Head of caudate nucleus (tissue), 42 donors: ENCODE measurements at places on chromosomes 16 and 17.

DNA sequence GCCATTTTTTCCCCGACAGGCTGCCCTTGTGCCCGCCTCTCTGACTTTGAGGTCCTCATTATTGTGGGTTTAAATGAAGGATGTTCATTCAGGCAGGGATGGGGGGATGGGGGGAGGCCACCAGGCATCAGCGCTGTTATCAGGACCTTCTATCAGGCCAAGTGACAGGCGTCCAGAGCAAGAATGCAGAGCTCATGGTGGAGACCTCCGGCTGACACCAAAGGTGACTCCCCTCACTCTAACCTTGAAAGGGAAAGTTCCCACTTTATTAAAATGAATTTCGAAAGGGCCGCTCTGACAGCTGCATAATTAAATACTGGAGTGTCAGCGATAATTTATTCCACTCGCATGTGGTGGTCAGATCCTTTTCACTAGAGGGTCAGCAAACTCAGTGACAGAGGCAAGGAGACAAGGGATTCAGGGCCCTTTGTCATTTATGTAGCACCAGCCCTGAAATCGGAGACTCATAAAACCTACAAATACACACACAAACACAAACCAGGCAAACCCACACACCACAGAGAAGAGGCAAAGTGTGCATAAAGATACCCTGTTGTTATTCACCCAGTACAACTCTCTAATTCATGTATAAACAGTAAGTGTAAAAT, 436.0 kb downstream of the MAF start:
- no peak for DNase-seq

DNA sequence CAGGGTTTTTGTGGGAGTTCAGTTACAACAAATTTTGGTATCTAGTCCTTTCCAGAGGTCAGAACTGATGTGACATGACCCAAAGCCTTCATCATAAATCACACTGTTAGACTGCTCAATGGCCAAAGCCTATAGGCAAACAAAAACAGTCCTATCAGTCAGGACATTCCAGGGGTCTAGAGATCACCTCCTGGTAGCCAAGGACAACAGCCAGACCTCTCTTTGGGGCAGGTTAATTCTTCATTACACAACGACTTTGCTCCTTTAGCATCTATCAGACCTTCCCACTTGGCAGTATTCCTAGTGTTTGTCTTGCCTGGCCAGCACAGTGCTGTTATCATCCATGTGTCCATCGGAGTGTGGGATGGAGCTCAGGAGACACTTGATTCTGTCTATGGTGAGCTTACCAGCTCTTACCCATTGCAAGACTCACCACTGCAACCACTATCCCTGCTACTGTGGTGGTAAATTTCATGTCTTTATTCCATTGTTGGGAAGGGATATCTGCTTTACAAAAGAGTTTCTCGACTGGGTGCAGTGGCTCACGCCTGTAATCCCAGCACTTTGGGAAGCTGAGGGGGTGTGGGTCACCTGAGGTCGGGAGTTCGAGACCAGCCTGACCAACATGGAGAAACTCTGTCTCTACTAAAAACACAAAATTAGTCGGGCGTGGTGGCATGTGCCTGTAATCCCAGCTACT, 95.5 kb upstream of the DHX40 start:
- DNase-seq = no peak

DNA sequence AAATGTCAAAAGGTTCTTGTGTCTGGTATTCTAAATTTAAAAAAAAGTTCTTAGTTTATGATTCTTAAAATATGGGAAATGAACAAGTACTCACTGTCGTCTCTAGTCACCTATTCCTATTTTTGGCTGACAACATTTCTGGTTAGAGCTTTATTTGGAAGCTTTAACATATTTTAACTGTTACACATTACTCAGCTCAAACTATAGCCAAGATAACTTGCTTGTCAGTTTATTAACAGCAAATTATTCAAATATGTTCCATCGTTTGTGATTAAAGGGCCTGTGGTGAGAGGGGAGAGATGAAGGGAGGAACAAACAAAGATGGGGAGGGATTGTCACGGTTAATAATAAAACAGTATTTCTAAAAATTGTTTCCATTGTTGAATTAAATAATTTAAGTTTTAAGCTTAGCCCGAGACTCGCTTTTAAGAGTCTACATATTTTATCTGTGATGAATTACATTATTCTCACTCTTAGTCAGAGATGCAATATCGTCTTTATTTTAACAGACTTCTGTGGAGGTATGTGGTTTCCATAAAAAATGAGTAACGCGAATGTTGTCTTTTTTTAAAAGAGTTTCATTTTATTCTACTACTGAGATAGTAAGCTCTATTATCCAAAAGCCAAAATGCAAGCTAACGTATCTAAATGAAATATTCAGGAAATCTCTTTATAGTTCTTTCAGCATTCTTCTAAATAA, 321.9 kb upstream of the PMFBP1 start:
- DNase-seq = no peak

- no peak for DNase-seq
Observed at GRCh38 chr17:77609553-77610517, 348.7 kb upstream of the TNRC6C start.

DNA sequence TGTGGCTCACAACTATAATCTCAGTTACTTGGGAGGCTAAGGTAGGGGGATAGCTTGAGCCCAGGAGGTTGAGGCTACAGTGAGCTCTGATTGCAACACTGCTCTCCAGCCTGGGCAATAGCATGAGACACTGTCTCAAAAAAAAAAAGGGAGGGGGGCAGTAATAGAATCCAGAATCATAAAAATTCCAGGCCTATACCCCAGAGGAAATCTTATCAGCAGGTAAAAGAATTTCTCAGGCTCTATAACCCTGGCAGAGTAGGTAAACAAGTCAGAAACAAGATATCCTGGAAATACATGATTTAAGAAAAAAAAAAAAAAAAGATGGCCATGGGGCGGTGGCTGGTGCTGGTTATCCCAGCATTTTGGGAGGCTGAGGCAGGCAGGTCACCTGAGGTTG, 12.9 kb downstream of the SPAG9 start:
- peak; percentile 0 for DNase-seq

GRCh38 chr17:36591434-36592315, at the start of gene DHRS11:
TSS of gene DHRS11 (plus strand) at chr17:36591879. CDS start at chr17:36592010, 131 bp downstream.
- DNase-seq = peak; percentile 84

DNA sequence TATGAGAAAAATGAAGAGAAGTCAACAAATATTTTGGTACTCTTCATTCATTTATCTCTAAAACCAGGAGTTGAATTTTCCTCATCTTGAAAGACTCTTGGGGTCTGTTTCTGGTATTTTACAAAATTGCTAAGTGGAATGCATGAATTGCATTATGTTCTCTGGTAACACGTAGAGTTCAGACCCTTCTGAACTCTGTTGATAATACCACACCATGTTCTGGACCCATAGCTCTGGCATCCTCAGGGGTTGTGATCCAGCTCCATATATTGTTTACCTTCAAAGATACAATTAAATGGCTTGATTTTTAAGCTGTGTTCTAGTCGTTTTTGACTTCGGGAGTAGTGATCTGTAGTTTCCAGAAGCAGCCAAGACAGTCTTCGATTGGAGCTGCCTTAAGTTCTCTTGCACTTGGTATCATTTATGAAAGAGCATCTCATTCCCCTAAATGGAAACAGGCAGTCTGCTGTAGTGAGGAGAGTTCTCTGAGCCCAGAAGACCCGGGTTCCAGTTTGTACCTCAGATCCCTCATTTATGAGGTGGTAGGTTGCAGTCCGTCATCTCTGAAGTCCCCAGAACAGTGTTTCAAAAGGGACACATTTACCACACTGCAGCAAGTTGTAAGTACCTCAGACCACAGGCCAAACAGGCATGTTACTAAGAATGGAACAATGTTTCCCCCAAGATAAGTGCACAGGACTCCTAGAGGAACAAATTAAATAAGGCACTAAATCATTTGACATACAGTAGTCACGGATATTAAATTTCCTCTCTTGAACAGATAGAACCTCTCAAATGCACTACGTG, 9.6 kb downstream of the PSMD7 start:
- no peak for DNase-seq

DNA sequence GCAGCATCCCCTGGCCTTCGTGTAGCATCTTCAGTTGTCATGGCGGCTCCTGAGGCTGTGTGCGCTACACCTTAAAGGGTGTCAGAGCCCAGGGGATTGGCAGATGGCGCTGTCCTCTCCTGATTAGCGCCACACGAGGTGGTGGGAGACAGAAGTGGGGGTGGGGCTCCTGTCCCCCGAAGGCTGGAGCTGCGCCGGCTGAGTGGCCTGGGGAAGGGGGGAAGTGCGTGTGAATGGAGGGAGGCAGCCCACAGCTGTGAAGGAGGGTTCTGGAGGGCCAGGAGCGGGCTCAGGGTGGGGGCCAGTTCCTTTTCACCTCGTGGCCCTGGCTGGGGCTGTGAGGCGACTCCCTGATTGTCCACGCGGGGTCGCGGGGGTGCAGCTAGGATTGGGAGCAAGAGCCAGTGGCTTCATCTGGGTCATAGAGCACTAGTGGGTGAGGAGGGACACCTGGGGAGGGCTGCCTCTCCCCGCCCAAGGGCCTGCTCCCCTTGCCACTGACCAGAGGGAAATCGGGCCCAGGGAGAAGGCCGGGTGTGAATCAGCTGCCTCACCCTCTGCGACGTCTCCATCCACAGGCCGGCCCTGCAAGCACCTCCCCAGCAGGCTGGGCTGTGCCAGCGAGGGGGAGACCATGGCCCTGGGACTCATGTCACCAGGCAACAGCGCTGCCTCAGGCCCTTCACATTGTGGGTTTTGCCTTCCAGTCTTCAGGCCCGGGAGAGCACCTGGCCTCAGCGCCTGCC, 14.1 kb downstream of the BAHCC1 start:
- no peak for DNase-seq

- DNase-seq = no peak
Observed at GRCh38 chr16:88327561-88328312, 55.0 kb upstream of the ZNF469 start.

DNA sequence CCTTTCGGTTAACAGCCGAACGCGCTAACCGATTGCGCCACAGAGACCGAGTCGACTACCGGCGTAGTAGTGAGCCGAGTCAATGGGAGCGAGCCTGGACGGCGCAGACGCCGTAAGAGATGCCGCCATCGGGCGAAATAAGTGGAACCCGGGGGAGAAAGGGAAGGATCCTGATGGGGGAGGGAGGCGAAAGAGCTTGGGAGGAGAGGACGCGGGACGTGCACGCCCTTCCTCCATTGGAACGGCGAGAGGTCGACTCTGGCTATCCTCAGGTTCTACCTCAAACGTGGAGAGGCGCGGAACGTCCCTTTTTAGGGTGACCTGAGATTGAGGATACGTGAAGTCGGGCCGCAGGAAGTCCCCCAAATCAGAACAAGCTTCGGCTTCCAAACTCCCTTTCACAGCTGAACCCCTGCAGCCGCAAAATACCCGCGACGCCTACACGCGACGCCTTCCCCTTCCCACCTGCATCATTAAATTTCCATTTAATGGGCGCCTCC, 683 bp upstream of the PSMB3 start:
- peak; percentile 76 for DNase-seq

GRCh38 chr16:85625485-85626117, 12.5 kb downstream of the GSE1 start:
- DNase-seq = no peak

GRCh38 chr16:3468501-3468900, 25.0 kb downstream of the NAA60 start:
- DNase-seq = no peak

GRCh38 chr17:49969134-49969759, at the start of gene DLX4:
TSS of gene DLX4 (plus strand) at chr17:49969190. CDS start at chr17:49969469, 279 bp downstream.
- no peak for DNase-seq

GRCh38 chr16:90033387-90033786, 14.1 kb upstream of the DBNDD1 start:
- DNase-seq = no peak

DNA sequence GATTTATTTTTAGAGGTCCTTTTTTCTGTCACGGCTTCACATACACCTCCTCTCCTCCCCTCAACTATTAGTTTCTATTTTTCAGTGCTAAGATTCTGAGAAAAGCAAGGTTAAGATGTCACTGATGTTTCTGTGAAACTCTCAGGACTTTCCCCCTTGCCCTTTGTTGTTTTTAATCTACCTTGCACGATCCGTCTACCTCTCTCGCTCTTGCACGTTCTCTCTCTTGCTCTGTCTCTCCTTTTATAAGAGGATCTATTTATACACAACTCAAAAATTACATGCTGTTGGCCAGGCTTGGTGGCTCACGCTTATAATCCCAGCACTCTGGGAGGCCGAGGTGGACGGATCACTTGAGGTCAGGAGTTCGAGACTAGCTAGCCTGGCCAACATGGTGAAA, 43.6 kb downstream of the RPA1 start:
- DNase-seq = no peak

DNA sequence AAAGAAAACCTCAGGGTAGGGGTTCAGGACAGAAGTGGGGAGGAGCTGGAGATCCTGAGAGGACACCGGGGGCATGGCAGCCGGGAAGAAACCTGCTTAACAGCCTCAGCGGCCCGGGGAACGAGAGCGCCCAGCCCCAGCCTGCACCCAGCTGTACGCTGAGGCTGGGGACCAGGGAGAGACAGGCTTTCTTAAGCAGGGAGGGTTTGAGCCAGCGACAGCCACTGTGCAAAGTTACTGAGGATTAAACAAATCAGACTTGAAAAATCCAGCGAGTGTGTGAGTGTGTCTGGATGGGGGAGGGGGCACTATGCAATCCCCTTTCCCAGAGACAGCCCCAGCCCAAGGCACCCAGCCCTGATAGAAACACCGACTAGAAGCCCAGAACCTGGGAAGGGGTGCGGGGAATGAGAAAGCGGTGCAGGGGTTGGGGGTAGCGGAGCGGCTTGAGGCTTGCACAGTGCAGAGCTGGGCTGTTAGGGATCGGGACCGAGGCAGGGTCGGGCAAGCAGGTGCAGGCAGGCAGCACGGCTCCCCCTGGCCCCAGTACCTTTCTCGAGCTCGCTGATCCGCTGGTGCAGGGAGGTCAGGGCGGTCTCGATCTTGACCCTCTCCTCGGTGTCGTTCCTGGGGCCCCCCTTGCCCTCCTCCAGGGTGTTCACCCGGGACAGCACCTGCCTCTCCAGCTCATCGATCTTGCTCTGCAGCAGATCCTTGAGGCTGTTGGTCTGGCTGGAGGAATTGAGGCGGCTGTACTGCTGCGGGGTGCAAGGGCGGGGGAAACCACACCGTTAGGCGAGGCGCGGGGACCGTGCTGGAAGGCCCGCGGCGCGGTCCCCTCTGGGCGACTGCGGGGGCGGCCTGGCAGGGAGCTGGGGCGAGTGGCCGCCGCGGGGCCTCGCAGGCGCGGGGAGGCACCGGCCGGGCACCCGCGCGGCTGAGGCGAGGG, 1.2 kb downstream of the NPTX1 start:
- DNase-seq = no peak

- no peak for DNase-seq
Observed at GRCh38 chr16:59697761-59698160, 963.6 kb upstream of the GOT2 start.

- DNase-seq = peak; percentile 62
Observed at GRCh38 chr17:46191322-46192188, 1.7 kb downstream of the KANSL1 start.

- DNase-seq = no peak
Observed at GRCh38 chr16:6643080-6643686, 689.5 kb upstream of the RBFOX1 start.

GRCh38 chr17:11986942-11987329, 10.3 kb downstream of the ZNF18 start:
- DNase-seq = no peak

DNA sequence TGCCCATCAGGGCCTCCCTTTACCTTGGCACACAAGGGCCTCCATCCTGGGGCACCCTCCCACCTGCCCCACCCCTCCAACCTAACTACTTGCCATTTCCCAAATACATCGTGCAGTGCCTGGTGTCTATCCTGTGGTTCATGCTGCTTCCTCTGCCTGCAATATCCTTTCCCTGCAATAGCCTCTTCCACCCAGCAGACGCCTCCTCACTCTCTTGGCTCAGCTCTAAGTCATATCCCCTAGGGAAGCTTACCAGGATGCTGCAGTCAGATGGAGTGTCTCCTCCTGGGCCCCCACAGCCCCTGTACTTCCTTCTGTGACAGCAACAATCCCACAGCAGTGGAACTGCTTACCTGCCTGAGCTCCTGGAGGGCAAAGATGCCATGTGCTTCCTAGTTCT, 36.7 kb downstream of the CCDC182 start:
- DNase-seq = no peak
